ENCODE measurements at places on chromosomes 3 and 15. TPM values are rescaled to one million over a fixed set of nuclear protein-coding genes. Genes with fewer than 3 reads are reported as not detected.

- DNase-seq, result no peak
These were observed 68.2 kb downstream of the SEMA5B start for GRCh38 chr3:122959339-122959738.

DNA sequence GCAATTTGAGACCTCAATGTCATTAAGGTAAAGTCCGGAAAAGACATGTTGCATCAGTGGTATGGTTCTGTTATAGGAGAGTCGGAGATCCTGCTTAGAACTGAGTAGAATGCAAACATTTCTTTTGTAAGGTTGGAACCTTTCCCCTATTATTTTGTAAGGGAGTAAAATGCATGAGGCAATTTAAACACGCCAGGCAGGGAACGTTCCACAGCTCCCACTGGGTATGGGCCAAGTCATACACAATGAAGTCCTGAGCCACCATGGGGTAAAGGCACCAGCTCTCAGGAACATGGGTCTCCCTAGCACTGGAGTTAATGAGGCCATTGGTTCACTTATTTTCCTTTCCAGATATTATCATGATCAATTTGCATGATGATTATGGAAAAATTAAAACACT lies 116.6 kb upstream of the NR2F2 start:
- no peak for DNase-seq

GRCh38 chr3:175267561-175267960 lies 408.4 kb downstream of the NAALADL2 start:
- DNase-seq, result no peak

DNA sequence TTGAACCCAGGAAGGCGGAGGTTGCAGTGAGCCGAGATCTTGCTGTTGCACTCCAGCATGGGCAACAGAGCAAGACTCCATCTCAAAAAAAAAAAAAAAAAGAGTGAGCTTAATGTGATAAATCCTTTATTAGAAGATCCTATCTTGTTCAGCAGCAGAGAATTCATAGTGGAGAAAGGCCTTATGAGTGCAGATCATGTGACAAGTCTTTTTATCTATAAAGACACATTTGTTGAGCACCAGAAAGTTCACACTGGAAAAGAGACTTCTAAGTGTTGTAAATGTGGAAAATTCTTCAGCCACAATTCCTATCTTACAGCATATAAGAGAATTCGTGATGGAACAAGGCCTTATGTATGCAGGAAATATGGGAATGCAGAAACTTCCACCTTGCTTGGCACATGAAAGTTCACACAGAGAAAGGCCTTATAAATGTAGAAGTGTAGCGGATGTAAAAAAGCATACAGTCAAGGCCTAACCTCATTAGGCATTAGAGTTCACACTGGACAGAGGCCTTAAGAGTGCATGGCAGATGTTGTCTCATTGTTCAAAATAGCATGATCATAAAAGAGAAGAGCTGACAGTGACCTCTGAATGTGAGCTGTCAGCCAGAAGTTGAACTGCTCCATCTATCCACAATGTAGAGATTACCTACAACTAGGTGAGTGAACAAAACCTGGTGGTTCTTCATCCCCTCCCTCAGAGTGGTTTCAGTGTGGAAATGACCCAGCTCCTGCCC lies 16.7 kb downstream of the ADAM10 start:
- no peak for DNase-seq

Gene SPATA12
- total RNA-seq, result not detected

- no peak for DNase-seq
These were observed 66.1 kb downstream of the RAB11A start for GRCh38 chr15:65935391-65935790.

DNA sequence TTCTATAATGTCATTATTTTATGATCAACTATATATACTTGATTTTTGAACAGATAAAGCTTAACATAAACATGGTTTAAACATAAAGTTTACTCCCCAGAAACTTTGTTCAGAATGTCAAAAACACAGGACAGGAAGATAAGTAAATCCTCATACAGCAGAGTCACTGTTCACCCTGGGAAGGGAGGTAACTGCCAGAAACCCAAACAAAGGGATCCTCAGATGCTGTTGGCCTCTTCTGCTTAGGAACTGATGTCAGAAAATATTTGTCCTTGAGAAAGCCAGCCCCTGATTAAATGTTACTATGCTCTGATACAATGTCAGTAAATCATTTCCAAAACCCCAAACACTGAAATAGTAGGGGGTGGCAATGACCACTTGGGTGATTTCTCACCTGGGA lies 185.3 kb downstream of the TJP1 start:
- no peak for DNase-seq

- no peak for DNase-seq
These were observed 259.2 kb downstream of the CPNE4 start for GRCh38 chr3:131775650-131776049.

DNA sequence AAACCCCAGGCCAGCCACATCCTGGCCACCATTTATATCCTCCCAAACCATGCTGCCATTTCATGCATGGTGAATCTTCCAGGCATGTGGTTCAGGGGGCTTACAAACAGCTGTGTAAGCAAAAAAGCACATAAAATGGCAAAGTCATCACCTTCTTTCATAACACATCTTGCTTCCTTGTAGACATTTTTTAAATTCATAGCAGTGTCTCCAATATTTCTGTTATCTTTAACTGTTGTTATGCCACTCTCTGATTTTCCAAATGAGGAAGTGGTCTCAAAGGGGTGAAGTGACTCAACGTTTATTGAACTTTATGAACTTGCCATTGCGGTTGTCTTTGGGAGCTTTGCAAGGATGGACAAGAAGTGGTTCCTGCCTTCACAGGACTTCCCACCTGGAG lies 264.4 kb downstream of the MEX3B start:
- no peak for DNase-seq

Gene CD96
- not detected for total RNA-seq

Gene NR2F2
- 4.9 TPM for total RNA-seq

DNA sequence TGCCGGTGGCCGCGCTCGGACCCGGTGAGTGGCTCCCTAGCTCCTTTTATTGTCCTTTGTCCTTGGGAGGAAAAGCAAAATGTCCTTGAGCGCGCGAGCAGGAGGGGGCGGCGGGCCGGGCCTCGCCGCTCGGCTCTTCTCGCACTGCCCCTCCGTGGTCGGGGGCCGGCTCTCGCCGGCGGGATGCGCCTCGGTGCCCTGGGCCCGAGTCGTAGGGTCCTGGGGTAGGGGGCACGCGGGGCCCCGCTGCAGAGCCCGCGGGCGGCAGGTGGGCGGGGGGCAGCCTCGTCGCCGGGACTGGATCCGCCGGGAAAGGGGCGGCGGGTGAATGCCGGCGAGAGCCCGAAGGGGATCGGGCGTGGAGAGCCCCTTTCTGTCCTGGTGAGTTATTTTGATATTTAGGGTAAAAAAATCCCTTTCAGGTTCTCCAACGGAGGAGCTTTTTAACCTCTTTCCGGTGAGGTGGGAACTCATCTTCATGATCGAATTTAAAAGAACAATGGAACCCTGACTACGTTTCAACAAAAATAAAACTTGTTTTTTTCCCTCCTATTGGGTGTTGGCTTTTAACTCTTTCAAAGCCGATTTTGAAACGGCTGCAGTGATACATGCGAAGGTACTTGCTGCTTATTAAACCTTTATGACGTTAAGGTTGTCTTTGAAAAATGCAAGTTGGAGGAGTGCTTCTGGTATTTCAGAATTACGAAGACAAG lies 16.8 kb upstream of the CHD2 start:
- DNase-seq, result no peak

Gene RLBP1
- 3.3 TPM for total RNA-seq

Gene SUCNR1
- 0.41 TPM for total RNA-seq

Gene SLC12A1
- 1.6 TPM for total RNA-seq

Gene GPR87
- not detected for total RNA-seq

DNA sequence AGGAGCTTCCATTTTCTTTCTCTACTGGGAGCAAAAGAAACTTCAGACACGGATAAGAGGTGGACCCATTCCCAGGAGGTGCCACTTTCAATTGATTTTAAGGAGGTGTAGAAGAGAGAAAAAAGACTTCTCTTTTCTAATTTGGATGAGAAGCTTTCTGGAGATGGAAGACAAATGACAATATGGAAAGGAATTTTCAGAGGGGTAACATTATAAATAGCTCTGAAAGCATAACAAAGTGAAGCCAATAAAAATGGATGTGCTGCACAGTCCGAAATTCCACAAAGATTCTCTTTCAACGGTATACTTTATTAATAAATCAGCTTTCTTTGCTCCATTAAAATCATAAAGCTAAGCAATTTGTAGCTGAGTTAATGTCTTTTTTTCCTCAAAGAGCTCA lies 607.2 kb upstream of the MDFIC2 start:
- DNase-seq, result no peak

Gene PLSCR4
- 5.7 TPM for total RNA-seq
